ENCODE measurements at places on chromosomes 7 and 10.

DNA sequence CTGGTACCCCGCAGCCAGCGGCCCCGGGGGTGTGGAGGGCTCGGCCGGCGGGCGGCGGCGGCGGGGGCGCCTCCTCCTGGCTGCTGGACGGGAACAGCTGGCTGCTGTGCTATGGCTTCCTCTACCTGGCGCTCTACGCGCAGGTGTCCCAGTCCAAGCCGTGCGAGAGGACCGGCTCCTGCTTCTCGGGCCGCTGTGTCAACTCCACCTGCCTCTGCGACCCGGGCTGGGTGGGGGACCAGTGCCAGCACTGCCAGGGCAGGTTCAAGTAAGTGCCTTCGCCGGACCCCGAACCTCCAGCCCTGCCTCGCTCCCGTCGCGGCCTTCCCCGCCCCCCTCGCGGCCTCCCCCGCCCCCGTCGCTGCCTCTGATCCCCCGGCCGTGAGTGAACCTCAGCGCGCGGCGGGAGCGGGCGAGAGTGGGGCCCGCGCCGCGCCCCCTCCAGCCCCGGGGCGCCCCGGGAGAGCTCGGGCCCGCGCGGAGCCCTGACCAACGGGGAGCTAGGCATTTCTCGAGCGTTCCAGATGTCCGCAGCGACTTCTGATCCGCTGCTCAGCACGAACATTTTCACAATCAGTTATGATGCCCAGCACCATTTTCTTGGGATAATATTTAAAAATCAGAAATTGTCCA, 727 bp downstream of the ATRNL1 start:
- DNase-seq: no peak

DNA sequence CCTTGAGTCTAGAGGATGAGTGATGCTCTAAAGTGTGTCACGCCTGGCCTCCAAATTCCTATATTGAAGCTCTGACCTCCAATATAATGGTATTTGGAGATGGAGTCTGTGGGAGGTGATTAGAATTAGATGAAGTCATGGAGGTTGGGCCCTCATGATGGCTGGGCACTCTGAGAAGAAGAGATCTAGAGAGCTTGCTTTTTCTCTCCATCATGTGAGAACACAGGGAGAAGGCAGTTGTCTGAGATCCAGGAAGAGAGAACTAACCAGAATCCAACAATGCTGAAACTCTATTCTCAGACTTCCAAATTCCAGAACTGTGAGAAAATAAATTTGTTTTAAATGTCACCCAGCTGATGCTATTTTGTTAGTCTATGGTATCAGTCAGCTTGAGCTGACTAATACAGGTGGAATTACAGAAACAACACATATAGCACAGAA, 15.1 kb downstream of the RNF216 start:
- no peak for DNase-seq

DNA sequence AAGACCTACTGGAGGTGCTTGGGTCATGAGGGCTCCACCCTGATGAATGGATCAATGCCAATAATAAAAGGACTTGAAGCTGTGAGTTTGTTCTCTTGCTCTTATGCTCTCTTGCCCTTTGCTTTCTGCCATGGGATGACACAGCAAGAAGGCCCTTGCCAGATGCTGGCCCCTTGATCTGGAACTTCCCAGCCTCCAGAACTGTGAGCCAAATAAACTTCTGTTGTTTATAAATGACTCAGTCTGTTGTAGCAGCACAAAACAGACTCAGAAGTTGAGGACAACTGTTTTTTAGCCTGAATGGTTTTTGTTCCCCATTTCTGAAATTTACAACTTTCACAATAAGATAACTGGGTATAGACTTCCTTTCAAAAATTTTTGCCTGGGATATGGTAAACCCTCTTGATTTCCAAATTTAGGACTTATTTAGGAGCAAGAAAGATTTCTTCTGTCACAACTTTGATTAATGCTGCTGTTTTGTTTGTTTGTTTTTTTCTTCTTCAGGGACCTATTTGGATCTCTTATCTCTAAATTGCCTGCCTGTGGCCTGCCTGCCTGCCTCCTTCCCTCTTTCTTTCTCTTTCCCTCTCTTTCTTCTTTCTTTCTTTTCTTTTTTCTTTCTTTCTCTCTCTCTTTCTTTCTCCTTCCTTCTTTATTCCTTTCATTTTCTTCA, 12.1 kb downstream of the ENTPD1 start:
- no peak for DNase-seq

GRCh38 chr7:158957921-158958491, 101.6 kb downstream of the DYNC2I1 start:
- peak; percentile 26 for DNase-seq

DNA sequence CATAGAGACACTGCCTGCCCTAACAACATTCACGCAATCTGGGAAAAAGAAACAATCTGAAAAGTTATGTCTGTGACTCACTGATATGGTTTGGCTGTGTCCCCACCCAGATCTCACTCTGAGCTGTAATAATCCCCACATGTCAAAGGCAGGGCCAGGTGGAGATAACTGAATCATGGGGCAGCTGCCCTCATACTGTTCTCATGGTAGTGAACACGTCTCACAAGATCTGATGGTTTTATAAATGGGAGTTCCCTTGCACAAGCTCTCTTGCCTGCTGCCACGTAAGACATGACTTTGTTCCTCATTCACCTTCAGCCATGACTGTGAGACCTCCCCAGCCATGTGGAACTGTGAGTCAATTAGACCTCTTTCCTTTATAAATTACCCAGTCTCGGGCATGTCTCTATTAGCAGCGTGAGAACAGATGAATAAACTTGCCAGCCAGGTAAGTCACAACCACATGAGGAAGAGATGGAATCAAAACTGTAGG, 341.5 kb upstream of the AOAH start:
- DNase-seq: no peak

GRCh38 chr10:43234471-43235041, 32.3 kb downstream of the RASGEF1A start:
- DNase-seq: no peak

DNA sequence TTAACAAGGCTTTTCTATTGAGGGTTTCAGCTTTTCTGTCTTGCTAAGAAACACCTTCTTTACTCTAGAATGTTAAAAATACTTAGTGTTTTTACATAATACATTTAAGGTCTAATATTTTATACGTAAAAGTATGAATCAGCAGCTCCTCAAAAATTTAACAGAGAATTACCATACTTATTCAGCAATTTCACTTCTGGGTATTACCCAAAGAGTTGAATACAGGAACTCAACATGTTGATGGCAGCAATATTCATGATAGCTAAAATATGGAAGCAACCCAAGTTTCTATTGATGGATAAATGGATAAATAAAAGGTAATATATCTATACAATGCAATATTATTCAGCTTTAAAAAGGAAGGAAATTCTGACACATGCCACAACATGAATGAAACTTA, 9.7 kb upstream of the OR13A1 start:
- no peak for DNase-seq

DNA sequence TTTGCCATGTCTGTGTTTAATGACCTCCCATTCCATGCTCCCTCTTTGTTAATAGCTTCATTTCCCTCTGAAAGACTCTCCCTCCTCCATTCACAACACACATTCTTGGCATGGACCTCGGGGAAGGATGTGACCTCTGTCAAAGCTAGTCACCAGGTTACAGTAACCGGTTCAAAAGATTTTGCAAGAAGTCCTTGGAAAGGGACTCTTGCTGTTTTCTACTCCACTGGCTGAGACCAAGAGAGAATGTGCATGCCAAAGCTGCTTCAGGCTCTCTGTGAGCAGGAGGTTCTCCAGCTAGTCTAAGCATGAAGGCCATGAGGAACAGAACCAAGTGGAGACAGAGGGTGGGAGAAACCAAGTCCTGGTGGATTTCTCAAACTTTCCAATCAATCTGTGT, 732.6 kb downstream of the CCSER2 start:
- DNase-seq: no peak

- no peak for DNase-seq
Observed at GRCh38 chr7:116197360-116197759, 13.0 kb upstream of the TES start.

DNA sequence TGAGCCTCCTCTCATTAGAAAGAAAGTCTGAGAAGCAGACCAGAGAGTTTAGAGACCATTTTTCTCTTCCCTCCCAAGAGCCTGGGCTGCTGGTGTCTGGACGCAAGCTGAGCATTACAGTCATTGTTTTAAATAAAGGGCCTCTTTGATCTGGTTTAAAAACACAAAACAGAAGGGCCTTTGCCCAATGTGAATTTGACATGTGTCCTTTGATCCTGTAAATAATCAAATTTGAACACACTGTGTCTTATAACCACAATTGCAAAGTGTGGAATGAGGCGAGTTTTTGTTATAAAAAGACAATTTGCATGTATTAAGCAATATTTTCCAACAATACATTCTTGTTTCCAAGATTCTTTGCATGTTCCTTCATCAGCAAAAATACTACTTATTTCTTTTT, 158.5 kb downstream of the C7orf25 start:
- no peak for DNase-seq

DNA sequence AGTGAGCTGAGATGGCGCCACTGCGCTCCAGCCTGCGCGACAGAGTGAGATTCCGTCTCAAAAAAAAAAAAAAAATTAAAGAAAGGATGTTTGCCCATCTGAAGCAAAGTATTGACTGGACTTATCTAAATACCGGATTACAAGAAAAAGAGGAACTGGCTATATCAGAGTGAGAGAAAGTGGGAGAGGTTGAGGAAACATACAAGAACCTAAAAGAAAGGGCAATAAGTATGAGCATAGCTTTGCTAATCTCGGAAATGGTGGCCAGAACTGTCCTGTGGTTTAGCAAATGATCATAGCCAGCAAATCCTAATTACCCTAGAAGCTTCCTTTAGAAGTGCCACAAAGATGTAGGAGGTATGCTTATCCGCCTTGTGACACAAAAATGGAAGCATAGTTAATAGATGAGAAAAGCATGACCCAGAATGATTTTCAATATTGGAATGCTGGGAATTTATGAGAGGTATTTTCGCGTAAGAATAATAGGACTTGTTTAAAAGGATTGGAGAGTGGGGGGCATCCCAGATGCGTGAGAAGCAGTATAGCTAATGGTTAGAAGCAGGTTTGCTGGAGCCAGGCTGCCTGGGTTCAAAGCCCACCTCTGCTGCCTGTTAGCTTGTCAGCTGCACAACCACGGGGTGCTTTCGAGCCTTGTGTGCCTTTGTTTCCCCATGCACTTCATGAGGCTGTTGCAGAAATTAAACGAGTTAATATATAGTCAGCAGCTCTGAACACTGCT, 1.2 kb upstream of the GTPBP4 start:
- DNase-seq: no peak

DNA sequence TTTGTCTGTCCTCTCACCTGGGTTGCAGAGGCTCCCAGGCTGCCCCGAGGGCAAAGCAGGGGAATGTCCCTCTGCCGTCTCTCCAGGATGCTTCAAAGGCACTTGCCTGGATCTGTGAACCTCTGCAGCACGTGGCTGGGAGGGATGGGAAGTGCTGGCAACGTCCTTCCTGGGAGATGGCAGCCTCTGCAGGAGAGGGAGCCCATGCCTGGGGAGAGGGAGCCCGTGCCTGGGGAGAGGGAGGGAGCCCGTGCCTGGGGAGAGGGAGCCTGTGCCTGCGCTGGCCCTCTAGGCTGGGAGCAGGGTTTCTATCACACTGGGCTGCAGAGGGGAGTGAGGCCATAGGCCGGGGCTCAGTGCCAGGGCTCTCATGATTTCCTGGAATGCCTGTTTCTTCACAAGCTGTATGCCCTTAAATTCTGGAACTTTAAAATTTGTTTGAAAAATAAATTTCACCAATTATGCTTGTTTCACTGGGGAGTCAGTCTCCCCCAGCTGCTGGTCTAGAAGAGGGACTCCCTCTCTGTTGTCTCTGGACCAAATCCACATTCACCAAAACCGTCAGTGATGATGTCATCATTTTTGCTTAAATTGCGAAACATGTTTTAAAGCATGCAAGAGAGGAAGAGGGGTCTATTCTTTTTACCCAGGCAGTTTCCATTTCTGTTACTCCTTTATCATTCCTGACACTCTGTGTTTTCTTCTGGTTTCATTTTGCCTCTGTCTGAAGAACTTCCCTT, 135.7 kb downstream of the DNAJB6 start:
- DNase-seq: no peak

- no peak for DNase-seq
Observed at GRCh38 chr10:107583974-107584373, 419.5 kb upstream of the SORCS1 start.

DNA sequence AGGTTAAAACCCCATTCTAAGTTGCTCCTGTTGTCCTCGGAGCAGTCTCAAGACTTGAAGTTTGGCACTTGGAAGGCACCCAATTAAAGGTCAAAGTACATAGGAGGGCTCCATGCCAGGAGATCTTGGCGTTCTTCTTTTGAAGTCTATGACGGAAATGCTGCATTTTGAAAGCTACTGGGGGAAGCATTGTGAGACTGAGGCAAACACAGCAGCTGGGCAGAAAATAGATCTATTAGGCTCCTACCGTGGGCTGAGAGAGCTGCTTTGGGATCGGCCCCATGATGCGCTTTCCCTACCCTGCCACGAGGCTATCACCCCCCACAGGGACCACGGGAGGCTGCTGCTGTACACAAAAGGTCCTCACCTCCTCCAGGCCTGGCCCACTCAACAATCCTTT, 20.0 kb downstream of the KIAA1549 start:
- DNase-seq: no peak

DNA sequence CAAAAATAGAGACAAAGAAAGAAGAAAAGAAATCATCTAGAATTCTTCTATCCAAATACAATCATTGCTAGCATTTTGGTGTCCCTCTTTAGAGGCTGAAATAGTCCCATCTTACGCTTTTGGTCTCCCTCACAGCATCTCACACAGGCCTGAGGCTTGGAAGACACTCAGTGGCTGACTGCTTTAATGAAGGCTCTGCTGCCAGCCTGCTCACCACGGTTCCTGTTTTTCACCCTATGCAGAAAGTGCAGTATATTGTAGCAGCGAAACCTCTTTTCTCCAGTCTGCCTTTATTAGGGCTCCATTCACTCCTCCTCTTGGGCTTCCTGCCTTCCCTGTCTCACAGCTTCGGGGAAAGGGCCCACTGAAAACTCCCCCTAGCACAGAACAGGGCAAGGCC, 102.2 kb downstream of the JCAD start:
- no peak for DNase-seq

GRCh38 chr7:18610331-18610948, 114.9 kb downstream of the HDAC9 start:
- DNase-seq: no peak

- DNase-seq: no peak
Observed at GRCh38 chr10:48785796-48786195, 101.1 kb downstream of the WDFY4 start.

- no peak for DNase-seq
Observed at GRCh38 chr7:28623863-28624262, 211.5 kb downstream of the CREB5 start.

- DNase-seq: no peak
Observed at GRCh38 chr7:31633894-31634494, 53.0 kb upstream of the PPP1R17 start.

- peak; percentile 83 for DNase-seq
Observed at GRCh38 chr10:133335246-133336117, 1.2 kb downstream of the CALY start.

GRCh38 chr10:52729271-52730104, 43.1 kb downstream of the MBL2 start:
- DNase-seq: no peak

- DNase-seq: no peak
Observed at GRCh38 chr10:131001438-131001837, 310.1 kb downstream of the TCERG1L start.

DNA sequence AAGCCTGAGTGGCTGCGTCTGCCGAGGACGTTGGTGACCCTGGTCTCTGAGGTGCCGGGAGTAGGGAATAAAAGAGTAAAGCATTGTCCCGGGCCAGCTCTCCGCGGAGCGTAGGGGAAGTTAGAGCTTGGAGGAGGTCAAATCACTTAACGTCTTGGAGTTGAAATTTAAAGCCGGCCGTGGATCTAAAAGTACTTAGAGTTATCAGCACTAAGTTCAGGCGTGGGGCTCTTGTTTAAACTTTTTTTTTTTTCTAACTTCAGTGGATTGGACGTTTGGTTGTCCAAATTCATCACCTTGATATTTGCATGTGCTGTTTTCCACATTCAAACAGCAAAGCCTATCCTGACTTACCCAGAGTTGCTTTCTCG, 700 bp downstream of the NIPSNAP2 start:
- peak; percentile 18 for DNase-seq
